AG20443 (cell line): ENCODE measurements at places on chromosomes 3 and 15.

DNA sequence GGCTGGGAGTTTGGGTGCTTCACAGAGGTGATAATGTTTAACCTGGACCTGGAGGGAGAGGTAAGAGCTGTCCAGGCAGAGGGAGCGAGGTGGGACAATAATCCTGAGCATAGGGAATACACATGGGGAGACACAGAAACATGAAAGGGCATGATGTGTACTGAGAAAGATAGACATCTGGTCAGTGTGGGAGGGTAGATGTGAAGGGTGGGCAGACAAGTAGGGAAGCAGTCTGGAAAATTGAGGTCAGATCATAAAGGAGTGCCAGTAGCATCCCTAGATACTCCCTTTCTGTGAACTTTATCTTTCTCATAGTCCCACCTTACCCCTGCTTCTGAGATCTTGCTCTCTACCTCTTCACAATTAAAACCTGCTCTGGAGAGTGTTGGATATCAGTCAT lies 12.0 kb upstream of the GLCE start:
- DNase-seq: no peak

DNA sequence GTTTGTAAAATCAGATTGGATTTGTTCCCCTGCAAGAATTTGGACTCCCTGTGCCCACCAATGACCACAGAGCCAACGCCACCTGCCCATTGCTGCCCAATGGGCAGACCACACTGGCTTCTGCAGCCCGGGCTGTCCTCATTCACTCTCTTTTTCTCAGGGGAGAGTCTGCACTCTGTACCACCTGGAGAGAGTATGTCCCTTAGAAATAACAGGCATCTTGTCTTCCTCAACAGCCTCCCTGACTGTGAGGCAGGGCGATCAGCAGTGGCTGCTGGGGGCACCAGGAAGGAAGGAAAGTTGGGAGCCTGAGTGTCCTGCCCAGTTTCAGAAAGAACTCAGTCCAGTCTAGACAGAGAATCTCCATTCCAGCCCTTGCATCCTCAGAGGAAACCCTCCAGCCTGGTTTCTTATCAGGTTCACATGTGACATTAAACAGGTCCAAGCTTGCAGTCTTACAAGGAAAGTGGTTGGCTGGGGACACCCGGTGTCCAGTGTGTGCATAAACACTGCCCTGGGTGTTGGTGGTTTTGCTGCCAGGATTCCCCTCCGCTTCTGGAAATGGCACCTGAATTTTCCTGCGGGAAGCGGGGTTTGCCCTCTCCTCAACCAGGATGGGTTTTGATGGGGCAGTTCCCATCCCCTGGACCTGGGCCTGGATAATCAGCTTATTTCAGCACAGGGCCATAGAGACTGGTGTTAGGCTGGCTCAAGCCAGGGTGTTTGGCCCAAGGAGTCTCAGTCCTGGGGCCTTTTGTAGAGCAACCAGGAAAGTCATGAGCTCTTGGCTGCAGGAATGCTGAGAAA lies 37.2 kb downstream of the SSUH2 start:
- peak; percentile 77 for DNase-seq

- no peak for DNase-seq
Measured at GRCh38 chr15:33360886-33361285, 50.1 kb downstream of the RYR3 start.

DNA sequence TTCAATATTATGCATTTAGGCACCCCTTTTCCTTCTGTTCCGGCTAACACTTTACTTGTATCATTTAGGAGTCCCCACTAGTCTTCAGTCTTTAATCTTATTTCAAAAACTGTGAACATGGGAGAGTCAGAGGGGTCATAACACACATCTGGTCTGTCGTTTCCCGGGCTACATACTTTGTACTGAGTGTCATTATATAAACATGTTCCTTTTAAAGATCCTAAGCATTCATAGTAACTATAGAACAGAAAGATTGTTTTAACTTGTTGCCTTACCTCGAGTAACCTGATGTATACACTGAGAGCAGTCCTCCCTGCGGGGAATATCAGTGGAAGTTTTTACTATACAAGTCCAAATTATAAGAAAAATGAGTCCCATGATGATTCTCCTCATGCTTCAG lies 78.2 kb upstream of the VEPH1 start:
- DNase-seq: no peak

DNA sequence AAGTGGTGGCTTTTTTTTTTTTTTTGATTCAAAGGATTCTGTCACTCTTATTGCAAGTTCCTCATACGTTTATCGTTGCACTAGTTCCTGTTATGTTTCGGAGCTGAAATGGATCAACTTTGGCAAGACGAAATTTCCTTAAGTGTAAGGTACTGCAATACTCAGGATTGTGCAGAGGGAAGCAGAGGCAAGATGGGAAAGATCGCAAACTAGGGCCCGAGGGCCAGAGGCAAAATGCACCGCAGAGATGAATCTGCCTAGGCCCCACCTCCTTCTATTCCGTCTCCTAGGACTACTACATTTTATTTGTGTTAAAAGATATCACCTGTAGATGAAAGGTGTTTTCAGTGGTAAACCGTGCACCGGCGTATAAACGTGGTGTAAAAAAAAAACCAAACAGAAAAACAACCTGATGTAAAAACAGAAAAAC lies 331 bp downstream of the RNU6-1 start:
- DNase-seq: peak; percentile 57

DNA sequence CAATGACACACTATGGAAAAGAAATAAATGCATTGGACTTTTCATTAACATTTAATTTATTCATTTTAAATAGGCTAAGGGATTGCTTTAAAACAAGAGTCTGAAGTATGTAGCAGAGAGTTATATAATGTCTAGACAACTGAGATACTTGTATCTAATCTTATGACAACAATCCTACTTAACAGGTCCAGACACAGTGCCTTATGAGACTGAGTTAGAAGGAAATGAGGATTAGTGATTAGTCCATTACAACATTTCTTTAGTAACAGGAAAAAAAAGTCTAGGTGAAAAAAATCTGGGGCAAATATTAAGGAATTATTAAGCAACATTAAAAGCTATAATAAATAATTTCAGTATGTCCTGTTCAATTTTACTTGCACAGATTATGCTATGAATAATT lies 140.6 kb downstream of the MEIS2 start:
- DNase-seq: no peak

- DNase-seq: no peak
Measured at GRCh38 chr3:30524357-30525040, 81.9 kb upstream of the TGFBR2 start.

- peak; percentile 25 for DNase-seq
Measured at GRCh38 chr3:69200384-69201068, 78.1 kb upstream of the LMOD3 start.

GRCh38 chr3:138043266-138044029 lies 33.5 kb downstream of the CLDN18 start:
- DNase-seq: peak; percentile 77

DNA sequence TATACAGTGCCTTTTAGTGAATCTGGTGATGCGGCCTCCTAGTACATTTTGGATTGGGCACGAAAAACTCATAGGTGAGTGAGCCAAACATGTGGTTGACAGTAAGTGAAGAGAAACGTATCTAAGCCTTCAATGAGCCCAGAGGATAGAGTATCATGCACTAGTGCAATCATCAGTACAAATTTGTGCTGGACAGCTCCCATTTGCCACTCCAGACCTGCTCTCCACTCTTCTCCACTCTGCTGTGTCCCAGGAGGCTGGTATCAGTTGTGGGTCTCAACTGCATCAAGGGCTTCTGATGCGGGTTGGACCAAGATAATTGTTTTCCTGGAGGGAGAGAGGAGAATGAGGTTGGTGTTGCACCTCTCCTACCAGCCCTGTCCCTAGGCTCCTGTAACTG lies 9.1 kb upstream of the RASGRF1 start:
- no peak for DNase-seq

DNA sequence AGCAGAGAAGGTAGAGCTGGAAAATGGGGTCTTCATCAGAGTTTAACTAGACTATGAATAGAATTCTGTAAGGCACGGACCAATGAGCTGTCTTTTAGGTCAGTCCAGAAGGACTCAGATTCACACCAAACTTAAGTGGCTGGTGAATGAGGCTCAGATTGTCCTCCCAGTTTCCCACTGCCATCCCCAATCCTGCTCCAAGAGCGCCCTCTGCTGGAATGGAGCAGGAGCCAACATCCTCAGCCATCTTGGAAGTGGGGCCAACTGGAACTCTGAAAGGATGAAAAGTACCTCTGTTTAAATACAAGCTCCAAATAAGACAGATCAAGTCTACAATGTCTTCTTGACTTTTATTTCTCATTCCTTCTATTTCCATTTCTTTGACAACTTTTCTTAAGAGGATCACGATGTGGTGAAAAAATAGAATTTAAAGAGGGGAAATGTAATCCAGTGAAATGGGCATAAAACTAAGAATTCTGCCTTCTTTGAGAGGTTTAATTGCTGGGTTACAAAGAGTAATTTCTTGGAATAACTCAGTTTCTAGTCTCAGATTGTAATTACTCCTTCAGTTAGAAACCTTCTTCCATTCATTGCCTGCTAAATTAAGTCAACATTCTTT lies 217.1 kb upstream of the TPRG1 start:
- DNase-seq: peak; percentile 87

DNA sequence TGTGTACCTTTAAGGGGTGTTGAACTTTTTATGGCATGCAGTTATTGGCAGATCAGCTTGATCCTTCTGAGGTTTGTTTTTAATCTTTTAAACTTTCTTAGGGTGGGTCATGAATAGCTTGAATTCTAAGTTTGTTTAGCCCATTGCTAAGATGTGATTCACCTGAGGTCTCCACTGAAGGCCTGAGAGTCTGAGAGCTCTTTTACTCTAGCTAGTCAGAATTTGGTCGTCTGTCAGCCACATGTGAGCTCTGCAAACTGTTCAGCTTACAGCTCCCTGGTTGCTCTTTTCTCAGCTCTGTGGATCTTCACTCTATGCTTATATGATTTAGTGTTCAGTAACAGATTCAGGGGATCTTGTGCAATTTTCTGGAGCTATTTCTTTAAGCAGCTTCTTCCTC lies 161.3 kb downstream of the ABHD5 start:
- no peak for DNase-seq

- no peak for DNase-seq
Measured at GRCh38 chr3:138657508-138657907, 48.9 kb downstream of the FAIM start.

- no peak for DNase-seq
Measured at GRCh38 chr3:183591881-183592521, 36.5 kb upstream of the KLHL6 start.
